Esophagus muscularis mucosa (tissue), 4 donors: ENCODE measurements at places on chromosomes 1 and 21. TPM values are rescaled to one million over a fixed set of nuclear protein-coding genes. Genes with fewer than 3 reads are reported as not detected.

GRCh38 chr1:171790318-171790717, 8.9 kb downstream of the METTL13 start:
- no peaks in the 10 kb centered on the region for H3K27me3 ChIP-seq
- peaks cover 11% of the 10 kb centered on the region for H3K4me1 ChIP-seq
- peaks cover 100% of the 10 kb centered on the region for H3K36me3 ChIP-seq
- H3K27ac ChIP-seq = no peak overlapping the region
- no peak for DNase-seq
- no peak overlapping the region for H3K4me3 ChIP-seq

DNA sequence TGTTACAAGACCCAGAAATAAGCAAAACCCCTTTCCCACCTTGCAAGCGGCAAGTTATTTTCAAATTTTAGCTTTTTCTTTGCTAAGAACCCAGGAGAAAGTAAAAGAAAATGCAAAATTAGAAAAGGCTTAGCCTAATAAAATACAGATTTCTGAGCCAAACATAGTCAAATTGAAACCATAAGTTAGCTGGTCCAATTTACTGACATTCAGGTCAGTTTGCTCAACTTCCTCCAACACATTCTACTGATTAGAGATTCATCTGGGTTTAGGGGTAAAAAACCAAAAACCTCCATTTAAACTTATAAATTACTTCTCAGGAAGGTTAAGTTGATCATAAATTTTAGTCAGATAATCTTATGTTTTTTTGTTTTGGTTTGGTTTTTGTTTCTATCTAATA, 701.8 kb upstream of the CXADR start:
- H3K4me1 ChIP-seq = no peaks in the 10 kb centered on the region
- no peak for DNase-seq
- no peak overlapping the region for H3K4me3 ChIP-seq
- no peaks in the 10 kb centered on the region for H3K27me3 ChIP-seq

DNA sequence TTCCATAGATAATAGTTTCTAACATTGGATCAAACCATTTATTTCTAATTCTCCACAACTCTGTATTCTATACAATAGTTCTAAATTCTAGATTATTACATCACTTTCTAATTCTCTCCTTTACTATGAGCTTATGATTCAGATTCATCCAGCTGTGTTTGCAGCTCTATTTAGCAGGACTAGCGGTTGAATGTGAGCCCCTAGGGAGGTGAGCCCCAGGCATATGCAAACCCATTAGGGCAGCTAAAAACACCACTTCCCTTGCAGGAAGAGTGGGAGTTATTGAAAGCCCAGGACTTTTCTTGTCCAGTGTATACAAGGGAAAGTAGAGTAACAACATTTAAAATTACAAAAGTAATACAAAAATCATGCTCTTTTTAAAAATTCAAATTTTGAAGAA, 56.9 kb downstream of the KRTAP19-8 start:
- no peaks in the 10 kb centered on the region for H3K4me1 ChIP-seq
- no peak overlapping the region for H3K27ac ChIP-seq
- no peaks in the 10 kb centered on the region for H3K27me3 ChIP-seq
- DNase-seq = no peak
- no peaks in the 10 kb centered on the region for H3K36me3 ChIP-seq

GRCh38 chr1:226980565-226981385, 40.7 kb downstream of the COQ8A start:
- peak overlapping the region; percentile 9 for H3K27ac ChIP-seq
- H3K36me3 ChIP-seq = peaks cover 88% of the 10 kb centered on the region
- no peak for DNase-seq

The CNR2 gene
- total RNA-seq = not detected

The GUCA2B gene
- not detected for total RNA-seq

The FHAD1 gene
- 0.26 TPM for total RNA-seq

GRCh38 chr1:209742409-209743144, 13.3 kb upstream of the TRAF3IP3 start:
- peak overlapping the region; percentile 66 for H3K27ac ChIP-seq
- H3K4me1 ChIP-seq = peaks cover 19% of the 10 kb centered on the region
- no peaks in the 10 kb centered on the region for H3K27me3 ChIP-seq
- H3K4me3 ChIP-seq = peak overlapping the region; percentile 9

The LCA5L gene
- 2.8 TPM for total RNA-seq

- H3K27me3 ChIP-seq = no peaks in the 10 kb centered on the region
- H3K4me3 ChIP-seq = no peak overlapping the region
- DNase-seq = no peak
- H3K27ac ChIP-seq = no peak overlapping the region
- H3K36me3 ChIP-seq = no peaks in the 10 kb centered on the region
Observed at GRCh38 chr1:50527249-50527986, 104.2 kb upstream of the DMRTA2 start.

- H3K36me3 ChIP-seq = no peaks in the 10 kb centered on the region
- H3K4me1 ChIP-seq = no peaks in the 10 kb centered on the region
- no peak overlapping the region for H3K4me3 ChIP-seq
- no peak for DNase-seq
- H3K27me3 ChIP-seq = no peaks in the 10 kb centered on the region
Observed at GRCh38 chr1:63937461-63938022, 163.7 kb downstream of the ROR1 start.

- H3K27ac ChIP-seq = no peak overlapping the region
- no peaks in the 10 kb centered on the region for H3K36me3 ChIP-seq
- no peak overlapping the region for H3K4me3 ChIP-seq
Observed at GRCh38 chr1:64196074-64196870, 7.2 kb upstream of the UBE2U start.

GRCh38 chr1:109905491-109905890, 5.2 kb upstream of the CSF1 start:
- no peaks in the 10 kb centered on the region for H3K27me3 ChIP-seq
- no peaks in the 10 kb centered on the region for H3K36me3 ChIP-seq
- H3K4me1 ChIP-seq = peaks cover 25% of the 10 kb centered on the region

DNA sequence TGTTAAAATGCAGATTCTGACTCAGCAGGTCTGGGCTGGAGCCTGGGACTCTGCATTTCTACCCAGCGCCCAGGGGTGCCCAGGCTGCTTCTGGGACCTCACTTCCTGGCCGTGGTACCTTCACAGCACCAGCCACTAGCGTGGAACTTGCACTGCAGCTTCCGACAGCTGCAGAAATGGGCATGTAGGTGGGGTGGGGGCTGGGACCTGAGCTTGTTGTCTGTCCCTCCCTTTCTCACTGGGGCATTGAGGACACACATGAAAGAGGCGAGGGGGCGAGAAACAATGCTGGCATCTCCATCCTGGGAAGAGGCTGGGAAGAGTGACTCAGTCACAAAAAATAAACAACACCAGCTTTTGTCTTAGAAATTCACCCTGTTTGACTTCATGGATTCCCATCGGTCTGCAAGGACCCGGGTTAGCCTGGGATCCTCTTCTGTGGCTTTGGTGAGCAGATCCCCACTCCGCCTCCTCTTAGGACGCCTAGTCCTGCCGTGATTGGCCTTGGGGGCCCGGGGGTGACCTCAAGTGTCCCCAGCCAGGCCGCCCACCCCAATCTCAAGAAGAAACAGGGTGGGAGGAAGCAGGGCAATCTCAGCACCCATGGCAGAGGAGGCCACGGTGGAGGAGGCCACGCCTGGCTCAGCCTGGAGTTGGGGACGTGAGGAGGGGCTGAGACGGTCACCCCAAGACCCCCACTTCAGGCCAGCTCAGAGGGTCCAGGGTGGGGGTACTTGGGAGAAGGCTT, 29.9 kb upstream of the POFUT2 start:
- H3K4me3 ChIP-seq = no peak overlapping the region
- H3K27me3 ChIP-seq = no peaks in the 10 kb centered on the region
- DNase-seq = no peak
- peak overlapping the region; percentile 80 for H3K27ac ChIP-seq

The FCRL4 gene
- total RNA-seq = not detected

DNA sequence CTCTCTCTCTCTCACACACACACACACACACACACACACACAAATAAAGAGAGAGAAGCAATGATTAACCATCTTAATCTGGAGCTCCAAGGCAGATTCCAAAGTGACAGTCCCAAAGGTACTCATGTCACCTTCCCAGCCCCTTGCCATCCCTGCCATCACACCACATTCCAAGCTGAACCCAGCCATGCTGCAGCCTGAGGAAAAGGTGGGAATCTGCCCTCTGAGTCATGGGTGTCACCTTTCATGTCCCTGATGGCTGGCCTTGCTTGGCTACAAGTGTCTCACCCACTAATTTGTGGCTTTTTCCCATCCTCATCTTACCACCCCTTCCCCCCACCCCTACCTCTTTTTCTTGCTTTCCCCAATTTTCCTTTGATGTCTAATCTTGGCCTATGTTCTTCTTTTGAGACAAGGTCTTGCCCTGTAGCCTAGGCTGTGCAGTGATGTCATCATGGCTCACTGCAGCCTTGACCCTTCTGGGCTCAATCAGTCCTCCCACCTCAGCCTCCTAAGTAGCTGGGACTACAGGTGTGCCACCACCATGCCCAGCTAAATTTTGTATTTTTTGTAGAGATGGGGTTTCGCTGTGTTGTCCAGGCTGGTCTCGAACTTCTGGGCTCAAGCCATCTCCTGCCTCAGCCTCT, 3.2 kb downstream of the ANXA9 start:
- H3K36me3 ChIP-seq = no peaks in the 10 kb centered on the region
- DNase-seq = no peak
- no peak overlapping the region for H3K27ac ChIP-seq
- peaks cover 14% of the 10 kb centered on the region for H3K4me1 ChIP-seq
- no peak overlapping the region for H3K4me3 ChIP-seq

The PPIAL4G gene
- total RNA-seq = not detected

The NHLH2 gene
- total RNA-seq = not detected

GRCh38 chr1:25256578-25256965, 9.3 kb upstream of the RSRP1 start:
- H3K4me3 ChIP-seq = no peak overlapping the region
- H3K27ac ChIP-seq = no peak overlapping the region
- DNase-seq = no peak
- H3K4me1 ChIP-seq = no peaks in the 10 kb centered on the region
- no peaks in the 10 kb centered on the region for H3K36me3 ChIP-seq
- no peaks in the 10 kb centered on the region for H3K27me3 ChIP-seq
